ENCODE measurements at places on chromosomes 5 and 9.
A peak's percentile ranks its signal among the peaks of the same experiment; 100 is the strongest.

- DNase-seq = no peak
Observed at GRCh38 chr5:53950621-53951020, 359.8 kb downstream of the ARL15 start.

DNA sequence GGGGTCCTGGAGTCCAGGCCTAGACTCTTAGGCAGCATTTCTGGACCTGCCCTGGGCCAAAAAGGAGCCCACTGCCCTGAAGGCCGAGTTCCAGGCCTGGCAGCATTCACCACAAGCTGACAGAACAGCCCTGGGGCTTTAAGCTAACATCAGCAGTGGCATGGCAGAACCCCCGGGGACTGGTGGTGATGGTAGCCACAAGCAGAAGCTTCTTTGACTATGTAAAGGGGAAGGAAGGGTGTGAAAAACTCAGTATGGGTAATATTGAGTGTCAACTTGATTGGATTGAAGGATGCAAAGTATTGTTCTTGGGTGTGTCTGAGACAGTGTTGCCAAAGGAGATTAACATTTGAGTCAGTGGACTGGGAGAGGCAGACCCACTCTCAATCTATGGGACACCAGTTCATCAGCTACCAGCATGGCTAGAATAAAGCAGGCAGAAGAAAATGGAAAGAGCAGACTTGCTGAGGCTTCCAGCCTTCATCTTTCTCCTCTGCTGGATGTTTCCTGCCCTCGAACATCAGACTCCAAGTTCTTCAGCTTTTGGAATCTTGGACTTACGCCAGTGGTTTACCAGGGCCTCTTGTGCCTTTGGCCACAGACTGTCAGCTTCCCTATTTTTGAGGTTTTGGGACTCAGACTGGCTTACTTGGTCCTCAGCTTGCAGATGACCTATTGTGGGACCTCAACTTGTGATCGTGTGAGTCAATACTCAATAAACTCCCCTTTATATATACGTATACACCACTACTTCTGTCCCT, 661.0 kb upstream of the C9orf72 start:
- no peak for DNase-seq

- DNase-seq = peak; percentile 74
Observed at GRCh38 chr9:130240410-130241197, 25.0 kb upstream of the HMCN2 start.

GRCh38 chr9:84499969-84500582, 159.5 kb upstream of the SLC28A3 start:
- DNase-seq = no peak

- DNase-seq = no peak
Observed at GRCh38 chr9:137465000-137465719, 6.0 kb upstream of the NSMF start.

DNA sequence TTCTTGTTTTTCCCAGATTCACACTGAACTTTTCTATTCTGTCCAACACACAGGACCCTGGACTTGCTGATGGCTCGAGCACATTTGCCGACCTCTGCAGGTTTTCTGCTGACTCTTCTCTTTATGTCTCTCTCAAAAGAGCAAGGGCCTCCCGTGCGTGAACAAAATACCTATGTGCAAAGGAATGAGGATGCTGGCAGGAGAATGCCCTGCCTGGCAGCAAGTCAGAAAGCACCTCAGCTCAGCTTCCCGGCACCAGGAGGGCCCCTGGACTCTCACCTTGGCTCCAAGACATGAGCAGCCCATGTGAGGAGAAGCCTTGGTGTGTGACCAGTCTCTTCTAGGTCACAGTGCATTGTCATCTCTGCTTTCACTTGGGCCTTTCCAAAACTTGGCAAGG, 36.1 kb downstream of the PAPPA start:
- no peak for DNase-seq

DNA sequence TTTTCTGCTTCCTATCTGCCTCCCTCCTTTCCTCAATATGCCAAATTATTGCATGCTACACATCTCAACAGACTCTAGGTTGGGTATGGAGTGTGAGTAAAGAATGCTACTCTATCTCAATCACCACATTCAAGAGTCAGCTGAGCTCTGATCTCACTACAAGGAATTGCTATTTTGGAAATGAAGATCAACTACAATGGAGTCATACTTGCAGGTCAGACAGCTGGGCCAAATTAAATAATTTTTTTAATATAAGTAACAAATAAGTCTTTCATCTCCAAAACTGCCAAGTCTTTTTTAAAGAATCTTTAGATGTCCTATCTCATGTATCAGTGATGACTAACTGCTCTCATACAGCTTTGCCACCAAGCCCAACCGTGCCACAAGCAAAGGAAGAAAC, 64.0 kb downstream of the DEPDC1B start:
- DNase-seq = no peak

GRCh38 chr5:32022638-32023037, 151.5 kb downstream of the GOLPH3 start:
- no peak for DNase-seq

DNA sequence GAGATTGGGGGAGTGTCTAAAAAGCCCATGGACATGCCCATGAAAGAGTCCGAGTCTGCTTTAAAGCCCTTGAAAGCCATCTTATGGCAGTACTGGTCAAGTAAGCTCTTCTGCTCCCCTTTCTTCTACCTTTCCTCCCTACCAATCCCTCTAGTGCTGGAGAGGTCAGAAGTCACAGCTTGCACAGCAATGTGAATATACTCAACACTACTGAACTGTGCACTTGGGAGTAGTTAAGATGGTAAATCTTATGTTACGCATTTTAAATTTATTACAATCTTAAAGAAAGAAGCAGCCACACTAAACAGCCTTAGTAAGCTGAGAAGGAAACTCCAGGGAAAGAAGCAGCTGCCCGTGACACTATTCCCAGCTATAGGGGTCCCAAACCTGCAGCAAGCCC, 12.3 kb upstream of the TRAF1 start:
- no peak for DNase-seq

DNA sequence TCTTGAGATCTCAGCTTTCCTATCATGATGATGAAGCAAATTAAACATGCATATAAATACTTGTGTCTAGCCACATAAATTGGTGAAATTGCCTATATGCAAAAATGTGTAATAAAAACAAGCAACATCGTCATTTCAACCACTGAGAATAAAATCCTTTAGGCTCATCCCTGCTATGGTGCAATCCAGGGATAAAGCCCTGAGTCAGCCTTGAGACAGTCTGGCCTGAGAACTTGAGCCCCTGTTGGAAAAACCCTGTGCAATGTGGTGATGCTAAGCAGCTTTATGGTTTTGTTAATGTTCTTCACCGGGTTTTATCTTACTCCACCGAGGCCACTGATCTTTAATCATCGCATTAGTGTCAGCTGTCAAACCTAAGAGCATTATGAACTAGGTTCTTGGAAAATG, 170.5 kb downstream of the DCP2 start:
- DNase-seq = no peak

GRCh38 chr5:18220631-18221030, 586.4 kb downstream of the TAF11L14 start:
- DNase-seq = no peak

DNA sequence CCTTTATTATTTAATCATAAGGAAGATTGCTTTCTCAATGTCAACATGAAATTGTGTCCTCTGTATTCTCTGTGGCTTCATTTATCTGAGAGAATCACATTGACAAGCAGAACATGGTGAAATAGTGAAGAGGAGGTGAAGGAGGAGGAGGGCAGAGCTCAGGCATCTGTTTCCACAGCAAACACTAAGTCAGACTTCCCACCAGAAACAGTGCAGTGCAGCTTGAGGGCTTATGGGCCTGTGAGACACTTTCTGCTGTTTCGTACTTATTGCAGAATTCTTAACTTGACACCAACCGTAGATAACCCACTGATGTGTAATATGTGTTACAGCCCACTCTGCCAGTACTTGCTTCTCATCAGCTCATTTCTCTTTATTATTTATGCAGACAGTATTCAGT, 386.3 kb downstream of the DIRAS2 start:
- no peak for DNase-seq

- no peak for DNase-seq
Observed at GRCh38 chr5:151591144-151591819, at the start of gene FAT2. Gene FAT2, minus strand, starts transcription at chr5:151591331. Its CDS starts 22,400 bp downstream, at chr5:151568931.

- no peak for DNase-seq
Observed at GRCh38 chr9:91690540-91691249, 259.3 kb downstream of the ROR2 start.

GRCh38 chr9:126695186-126695585, 81.5 kb downstream of the LMX1B start:
- no peak for DNase-seq

- DNase-seq = no peak
Observed at GRCh38 chr9:134571326-134571931, 70.2 kb upstream of the COL5A1 start.

GRCh38 chr9:11931109-11931508, 762.1 kb upstream of the TYRP1 start:
- no peak for DNase-seq

DNA sequence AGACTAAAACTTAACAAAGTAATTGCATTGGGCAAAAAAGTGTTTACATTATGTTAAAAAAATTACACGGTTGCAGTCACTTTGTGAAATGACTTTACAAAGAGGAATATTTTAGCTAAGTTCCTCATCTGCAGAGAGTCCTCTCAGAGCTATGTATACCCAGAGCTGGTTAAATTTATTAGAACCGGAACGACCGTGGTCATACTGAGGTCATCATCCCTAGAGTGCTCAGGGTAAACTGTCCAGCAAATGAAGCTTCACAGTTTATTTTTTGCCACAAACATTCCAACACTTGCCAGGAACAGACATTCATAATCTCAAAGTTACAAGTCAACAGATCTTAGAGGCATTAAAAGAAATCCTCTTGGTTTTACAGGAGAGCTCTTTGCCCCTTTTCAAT, 897 bp downstream of the ROPN1L start:
- peak; percentile 73 for DNase-seq

DNA sequence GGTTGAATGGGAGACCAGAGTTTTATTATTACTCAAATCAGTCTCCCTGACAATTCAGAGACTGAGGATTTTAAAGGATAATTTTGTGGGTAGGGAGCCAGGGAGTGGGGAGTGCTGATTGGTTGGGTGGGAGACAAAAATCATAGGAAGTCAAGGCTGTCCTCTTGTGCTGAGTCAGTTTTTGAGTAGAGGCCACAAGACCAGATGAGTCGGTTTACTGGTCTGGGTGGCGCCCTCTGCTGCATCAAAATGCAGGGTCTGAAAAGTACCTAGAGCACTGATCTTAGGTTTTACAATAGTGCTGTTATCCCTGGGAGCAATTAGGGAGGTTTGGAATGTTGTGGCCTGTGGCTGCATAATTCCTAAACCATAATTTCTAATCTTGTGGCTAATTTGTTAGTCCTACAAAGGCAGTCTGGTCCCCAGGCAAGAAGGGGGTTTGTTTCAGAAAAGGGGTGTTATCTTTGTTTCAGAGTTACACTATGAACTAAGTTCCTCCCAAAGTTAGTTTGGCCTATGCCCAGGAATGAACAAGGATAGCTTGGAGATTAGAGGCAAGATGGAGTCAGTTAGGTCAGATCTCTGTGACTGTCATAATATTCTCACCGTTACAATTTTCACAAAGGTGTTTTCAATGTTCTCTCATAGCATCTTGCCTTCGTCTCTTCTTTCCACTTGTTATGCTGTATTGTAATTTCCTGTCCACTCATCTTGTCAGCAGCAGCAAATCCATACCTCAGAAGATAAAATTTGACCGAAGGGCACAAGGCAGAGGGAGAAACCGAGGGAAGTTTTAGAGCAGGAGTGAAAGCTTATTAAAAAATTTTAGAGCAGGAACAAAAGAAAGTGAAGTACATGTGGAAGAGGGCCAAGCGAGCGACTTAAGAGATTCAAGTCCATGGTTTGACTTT, 59.2 kb upstream of the CLINT1 start:
- peak; percentile 59 for DNase-seq

DNA sequence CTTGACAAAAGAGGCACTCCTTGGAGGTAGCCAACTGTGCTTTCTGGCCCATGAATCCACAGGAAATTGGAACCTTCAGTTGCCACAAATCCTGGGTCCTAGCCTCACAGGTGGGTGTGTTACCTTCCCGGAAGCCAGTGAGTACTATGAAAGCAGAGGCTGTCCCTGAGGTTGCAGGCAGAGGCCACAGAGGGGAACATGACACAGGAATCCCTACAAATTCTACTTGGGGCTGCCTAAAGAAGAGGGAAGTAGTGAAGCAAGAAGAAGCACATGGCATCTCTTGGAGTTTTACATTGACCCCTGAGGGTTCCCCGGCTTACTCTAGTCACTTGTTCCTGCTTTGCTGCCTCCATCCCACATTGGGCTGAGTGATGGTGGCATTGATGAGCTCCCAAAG, 2.6 kb downstream of the SLC22A5 start:
- DNase-seq = peak; percentile 81

GRCh38 chr5:179150011-179150410, 89.8 kb downstream of the ZNF354C start:
- DNase-seq = no peak
